Epithelial cell of umbilical artery (primary cell): ENCODE measurements at places on chromosomes 5 and 9. TPM values are rescaled to one million over a fixed set of nuclear protein-coding genes. Genes with fewer than 3 reads are reported as not detected.

The C9orf50 gene
- total RNA-seq, result not detected in 2 replicates

The CKMT2 gene
- total RNA-seq, result under 0.01 TPM in 1 of 2 replicates, not detected in the other

The UBE2D2 gene
- total RNA-seq, result 56.1 and 66.3 TPM in 2 replicates

The MCCC2 gene
- total RNA-seq, result 18.5 and 24.0 TPM in 2 replicates

The CDH18 gene
- 0.61 and 0.65 TPM in 2 replicates for total RNA-seq
